ENCODE measurements at places on chromosomes 5 and 9. TPM values are rescaled to one million over a fixed set of nuclear protein-coding genes. Genes with fewer than 3 reads are reported as not detected.

DNA sequence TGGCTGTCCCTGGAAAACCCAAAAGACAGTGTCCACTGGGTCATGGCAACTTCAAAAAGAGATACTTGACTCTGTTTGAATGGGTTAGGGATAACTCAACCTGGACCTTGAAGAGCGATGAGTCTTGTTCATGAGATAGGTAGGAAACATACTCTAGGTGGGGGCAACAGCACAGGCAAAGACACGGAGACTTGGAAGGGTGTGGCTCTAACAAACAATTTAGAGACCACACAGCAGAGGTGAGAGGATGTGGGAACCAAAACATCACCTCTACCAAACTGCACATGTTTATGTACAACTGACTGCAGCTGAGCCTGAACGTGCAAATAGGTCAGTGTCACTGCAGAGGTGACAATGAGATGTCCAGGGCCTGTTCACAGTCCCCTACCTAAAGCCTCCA, 247.7 kb upstream of the ADRA1B start:
- no peak for DNase-seq
- H3K4me3 ChIP-seq = no peak overlapping the region
- H3K27me3 ChIP-seq = no peaks in the 10 kb centered on the region

- DNase-seq = no peak
- no peak overlapping the region for H3K4me3 ChIP-seq
- H3K27me3 ChIP-seq = no peaks in the 10 kb centered on the region
- H3K4me1 ChIP-seq = no peaks in the 10 kb centered on the region
- no peak overlapping the region for H3K27ac ChIP-seq
- no peaks in the 10 kb centered on the region for H3K36me3 ChIP-seq
These were observed 66.9 kb upstream of the FCN1 start for GRCh38 chr9:134984372-134985265.

GRCh38 chr5:17794201-17794600, 159.9 kb downstream of the TAF11L14 start:
- H3K4me1 ChIP-seq = no peaks in the 10 kb centered on the region
- no peak overlapping the region for H3K27ac ChIP-seq
- DNase-seq = no peak
- no peaks in the 10 kb centered on the region for H3K27me3 ChIP-seq
- H3K4me3 ChIP-seq = no peak overlapping the region

DNA sequence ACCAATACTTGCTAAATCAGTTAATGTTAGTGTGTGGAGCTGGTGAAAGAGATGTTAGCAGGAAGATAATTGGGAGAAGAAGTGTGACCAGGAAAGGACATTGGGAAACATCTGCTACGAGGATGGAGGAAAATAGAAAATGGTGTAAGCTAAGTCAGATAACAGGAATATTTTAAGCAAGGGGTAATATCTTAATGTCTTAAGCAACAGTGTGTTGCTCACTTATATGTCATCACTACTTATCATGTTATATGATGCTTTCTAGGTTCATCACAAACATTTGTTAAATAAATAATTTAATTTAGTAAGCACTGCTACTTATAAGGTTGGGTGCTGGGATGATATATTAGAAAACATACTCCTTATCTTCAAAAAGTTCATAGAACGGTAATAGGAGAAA, 326.1 kb downstream of the EDIL3 start:
- H3K4me1 ChIP-seq = no peaks in the 10 kb centered on the region
- H3K27me3 ChIP-seq = no peaks in the 10 kb centered on the region
- H3K4me3 ChIP-seq = no peak overlapping the region
- H3K36me3 ChIP-seq = no peaks in the 10 kb centered on the region
- no peak for DNase-seq

DNA sequence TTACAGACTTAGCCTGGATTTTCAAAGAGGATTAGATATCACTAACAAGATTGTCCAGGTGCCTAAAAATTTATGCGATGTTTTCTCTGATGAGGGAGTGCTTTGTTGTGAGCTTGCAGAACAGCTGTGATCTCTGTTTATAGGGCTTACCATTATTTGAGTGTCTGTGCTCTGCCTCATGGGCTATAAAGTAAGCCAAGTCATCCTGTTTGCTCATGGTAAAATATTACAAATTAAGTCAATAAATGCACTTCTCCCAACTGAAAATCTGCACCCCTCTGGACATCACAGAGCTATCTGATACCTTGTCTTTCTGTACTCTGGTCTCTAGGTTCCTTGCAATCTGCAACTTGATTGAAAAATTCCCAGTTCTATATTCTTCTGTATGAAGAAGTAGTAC, 293.4 kb upstream of the ACTBL2 start:
- no peaks in the 10 kb centered on the region for H3K36me3 ChIP-seq
- DNase-seq = no peak
- H3K27ac ChIP-seq = no peak overlapping the region
- H3K4me3 ChIP-seq = no peak overlapping the region
- no peaks in the 10 kb centered on the region for H3K4me1 ChIP-seq
- H3K27me3 ChIP-seq = peaks cover 5% of the 10 kb centered on the region

DNA sequence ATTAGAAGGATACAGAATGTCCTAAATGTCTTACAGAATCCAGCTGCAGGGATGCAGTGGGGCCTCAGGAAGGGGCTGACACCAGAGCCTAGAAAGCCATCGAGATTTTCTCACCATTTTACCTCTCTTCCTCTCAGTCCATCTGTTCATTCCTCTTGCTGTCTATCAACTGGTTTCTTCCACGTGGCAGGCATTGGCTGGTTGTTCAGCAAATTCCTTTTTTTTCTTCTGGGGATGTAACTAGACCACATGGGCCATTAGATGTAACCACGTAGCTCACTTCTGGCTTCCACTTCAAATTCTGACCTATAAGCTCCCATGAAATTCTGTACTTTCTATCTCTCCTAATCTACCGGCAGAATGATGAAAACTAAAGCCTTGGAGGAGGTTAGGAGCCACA, 93.6 kb upstream of the MTAP start:
- no peak for DNase-seq
- no peaks in the 10 kb centered on the region for H3K4me1 ChIP-seq
- no peak overlapping the region for H3K4me3 ChIP-seq
- H3K27me3 ChIP-seq = no peaks in the 10 kb centered on the region
- H3K27ac ChIP-seq = no peak overlapping the region
- H3K36me3 ChIP-seq = no peaks in the 10 kb centered on the region

DNA sequence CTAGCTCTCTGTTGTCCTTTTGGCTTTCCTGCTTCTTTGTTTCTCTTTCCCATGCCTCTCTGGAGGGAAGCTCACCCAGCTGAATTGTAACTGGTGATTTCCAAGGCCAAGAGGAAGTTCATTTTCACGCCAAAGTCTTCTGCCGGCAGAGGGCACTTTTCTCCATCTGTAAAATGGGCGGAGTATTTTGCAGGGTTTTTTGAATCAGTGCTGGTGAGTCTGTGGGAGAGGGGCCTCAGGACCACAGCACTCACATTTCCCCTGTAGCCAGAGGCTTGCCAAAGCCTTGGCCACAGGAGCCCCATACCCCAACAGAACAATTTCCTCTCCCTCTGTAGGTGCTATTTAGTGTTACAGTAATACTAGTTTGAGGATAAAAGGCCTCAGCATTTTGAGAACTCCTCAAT, 42.3 kb upstream of the MATR3 start:
- H3K27me3 ChIP-seq = no peaks in the 10 kb centered on the region
- H3K4me1 ChIP-seq = peaks cover 2% of the 10 kb centered on the region
- H3K36me3 ChIP-seq = no peaks in the 10 kb centered on the region
- H3K27ac ChIP-seq = no peak overlapping the region
- peak; percentile 9 for DNase-seq

DNA sequence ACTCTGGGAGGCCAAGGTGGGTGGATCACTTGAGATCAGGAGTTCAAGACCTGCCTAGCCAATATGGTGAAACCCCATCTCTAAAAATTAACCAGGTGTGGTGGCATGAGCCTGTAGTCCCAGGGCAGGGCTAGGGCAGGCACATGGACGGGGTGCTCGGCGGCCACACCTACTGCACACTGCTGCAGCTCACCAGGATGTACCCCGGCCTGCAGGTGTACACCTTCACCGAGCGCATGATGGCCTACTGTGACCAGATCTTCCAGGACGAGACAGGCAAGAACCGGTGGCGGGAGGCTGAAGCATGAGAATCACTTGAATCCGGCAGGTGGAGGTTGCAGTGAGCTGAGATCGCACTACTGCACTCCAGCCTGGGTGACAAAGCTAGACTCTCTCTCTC, 3.2 kb downstream of the ST6GALNAC4 start:
- H3K4me3 ChIP-seq = no peak overlapping the region
- H3K27ac ChIP-seq = no peak overlapping the region
- DNase-seq = no peak

DNA sequence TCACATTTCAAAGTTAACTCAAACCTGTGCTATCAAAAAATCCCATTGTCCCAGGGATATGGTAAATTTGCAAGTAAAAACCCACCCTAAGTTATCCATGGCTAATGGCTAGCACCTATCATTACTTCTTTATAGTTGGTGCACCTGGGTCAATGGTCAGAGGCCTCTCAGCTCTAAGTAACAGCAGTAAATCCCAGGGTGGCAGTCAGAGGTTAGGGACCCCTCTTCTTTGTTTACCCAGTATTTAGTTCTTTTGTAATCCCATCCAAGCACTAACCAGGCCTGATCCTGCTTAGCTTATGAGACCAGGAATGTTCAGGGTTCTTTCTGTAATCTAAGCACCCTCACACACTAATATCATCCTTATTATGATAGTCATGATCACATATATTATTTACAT, 52.1 kb upstream of the WWC1 start:
- no peak overlapping the region for H3K27ac ChIP-seq
- H3K4me1 ChIP-seq = no peaks in the 10 kb centered on the region
- no peak for DNase-seq
- no peak overlapping the region for H3K4me3 ChIP-seq

DNA sequence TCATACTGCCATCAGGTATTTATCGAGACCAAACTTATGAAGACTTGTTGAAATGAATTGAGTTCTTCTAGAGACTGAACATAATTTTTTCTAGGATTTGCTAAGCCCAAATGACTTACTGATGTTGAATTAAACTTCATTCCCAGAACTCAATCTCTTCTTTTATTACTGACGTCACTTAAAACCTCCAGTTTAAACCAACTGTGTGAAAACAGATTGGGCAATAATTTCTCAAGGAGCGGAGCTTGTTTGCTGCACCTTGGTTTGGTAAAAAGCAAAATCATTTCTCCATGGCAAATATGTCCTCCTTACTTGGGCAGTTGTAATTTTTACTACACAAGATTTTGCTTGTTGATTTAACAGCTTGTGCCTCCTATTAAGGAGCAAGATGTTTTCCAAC, 37.4 kb downstream of the CFAP90 start:
- no peak overlapping the region for H3K4me3 ChIP-seq
- H3K4me1 ChIP-seq = peaks cover 5% of the 10 kb centered on the region
- H3K27me3 ChIP-seq = peaks cover 26% of the 10 kb centered on the region
- H3K36me3 ChIP-seq = no peaks in the 10 kb centered on the region
- DNase-seq = no peak

GRCh38 chr5:123753937-123754891, 242.2 kb downstream of the CSNK1G3 start:
- no peak overlapping the region for H3K4me3 ChIP-seq
- no peak overlapping the region for H3K27ac ChIP-seq
- no peak for DNase-seq

DNA sequence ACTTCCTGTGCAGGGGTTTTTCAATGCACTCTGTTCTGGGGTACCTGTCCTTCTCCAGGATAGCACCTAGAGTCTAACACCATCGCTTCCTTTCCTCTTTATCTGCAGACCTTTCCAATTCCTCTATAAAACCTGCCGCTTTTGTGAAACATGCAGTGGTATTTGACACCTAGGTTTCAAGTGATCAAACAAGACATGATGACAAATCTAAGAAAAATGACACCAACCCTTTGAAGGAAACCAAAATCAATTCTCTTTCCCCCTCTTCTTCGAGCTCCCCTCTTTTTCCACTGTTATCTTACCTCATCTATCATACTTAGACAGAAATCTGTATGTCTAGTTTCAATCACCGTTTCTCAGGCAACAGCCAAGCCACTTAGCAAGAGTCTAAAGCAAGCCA, 25.6 kb upstream of the RANBP17 start:
- H3K27me3 ChIP-seq = no peaks in the 10 kb centered on the region
- H3K4me3 ChIP-seq = no peak overlapping the region
- no peak for DNase-seq
- no peak overlapping the region for H3K27ac ChIP-seq

DNA sequence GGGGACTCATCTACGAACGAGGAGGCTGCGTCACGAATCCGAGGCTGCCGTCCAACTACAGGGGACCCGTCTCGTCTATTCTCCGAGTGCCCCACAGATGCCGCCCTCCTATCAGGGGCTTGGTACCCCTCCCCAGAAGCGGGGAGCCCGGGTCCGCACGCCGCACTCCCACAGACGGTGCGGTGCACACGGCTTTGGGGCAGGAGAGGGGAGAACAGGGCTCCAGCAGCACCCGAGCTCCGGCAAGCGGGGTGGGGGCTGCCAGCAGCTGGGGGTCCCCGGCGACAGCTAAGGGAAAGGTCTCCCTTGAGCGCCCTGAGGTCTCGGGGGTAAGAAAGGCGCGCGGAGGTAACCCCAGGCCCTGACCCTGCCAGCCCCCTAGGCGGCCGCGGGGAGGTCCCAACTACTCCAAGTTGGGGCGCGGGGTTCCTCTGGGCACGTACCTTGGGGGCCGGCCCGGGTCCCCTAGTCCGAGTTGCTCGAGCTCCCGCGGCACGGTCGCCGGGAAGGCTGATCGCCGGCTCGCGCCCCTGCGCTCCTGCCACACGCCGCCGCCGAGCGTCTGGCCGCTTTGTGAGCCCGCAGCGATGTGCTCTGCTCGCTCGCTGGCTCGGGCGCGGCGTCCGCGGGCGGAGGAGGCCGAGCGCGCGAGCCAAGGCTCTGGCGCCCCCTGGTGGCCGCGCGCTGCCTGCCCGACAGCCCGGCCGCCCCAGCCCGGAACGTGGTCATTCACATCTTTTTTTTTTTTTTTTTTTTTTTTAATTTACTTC, at the start of gene SPOCK1:
TSS of gene SPOCK1 (minus strand) at position 591 of the 770 bp plus-strand sequence.
- no peaks in the 10 kb centered on the region for H3K4me1 ChIP-seq
- H3K4me3 ChIP-seq = peak within 1 kb of the TSS; percentile 23
- H3K36me3 ChIP-seq = no peaks in the 10 kb centered on the region
- H3K27me3 ChIP-seq = peaks cover 42% of the 10 kb centered on the region
- peak; percentile 13 for DNase-seq

The FAM221B gene
- total RNA-seq = not detected

The IGFBPL1 gene
- not detected for total RNA-seq

The PCDHB8 gene
- total RNA-seq = not detected

The CARD6 gene
- 4.3 TPM for total RNA-seq

The PCDHGA2 gene
- total RNA-seq = not detected
